NCI-H446 treated with DMSO at 0.1 percent for 48 hours (cell line): ENCODE measurements at places on chromosomes 4 and X.

GRCh38 chrX:1391370-1391706 lies 575 bp downstream of the SLC25A6 start:
- no peak for DNase-seq

- DNase-seq: no peak
These were observed 664 bp downstream of the MED12 start for GRCh38 chrX:71118985-71119535.

DNA sequence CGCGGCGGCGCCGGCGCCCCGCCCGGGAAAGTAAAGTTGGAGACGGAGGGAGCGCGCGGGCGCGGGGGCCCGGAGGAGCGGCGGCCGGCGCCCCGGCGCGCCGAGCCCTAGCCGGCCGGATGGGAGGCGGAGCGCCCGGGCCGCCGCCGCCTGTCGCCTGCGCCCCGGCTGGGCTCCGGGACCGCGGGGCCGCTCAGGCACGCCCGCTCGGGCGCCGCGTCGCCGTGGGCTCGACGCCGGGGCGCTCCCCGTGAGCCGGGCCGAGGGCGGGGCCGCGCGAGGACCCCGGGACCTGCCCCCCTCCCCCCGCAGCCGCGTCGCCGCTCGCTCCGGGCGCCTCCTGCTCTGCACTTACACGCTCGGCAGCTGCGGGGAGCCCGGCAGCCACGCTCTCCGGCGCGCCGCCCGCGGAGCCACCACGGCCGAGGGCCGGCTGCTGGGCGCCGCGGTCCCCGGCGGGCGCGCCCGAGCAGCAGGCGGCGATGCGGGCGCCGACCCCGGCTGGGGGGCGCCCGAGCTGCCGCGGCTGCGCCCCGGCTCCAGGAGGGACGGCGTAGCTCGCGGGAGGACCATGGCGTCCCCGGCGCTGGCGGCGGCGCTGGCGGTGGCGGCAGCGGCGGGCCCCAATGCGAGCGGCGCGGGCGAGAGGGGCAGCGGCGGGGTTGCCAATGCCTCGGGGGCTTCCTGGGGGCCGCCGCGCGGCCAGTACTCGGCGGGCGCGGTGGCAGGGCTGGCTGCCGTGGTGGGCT lies at the start of gene ADRA2C:
Gene ADRA2C, plus strand, starts transcription at position 350 of the 749 bp plus-strand sequence. Its CDS starts 222 bp downstream, at position 572.
- no peak for DNase-seq

DNA sequence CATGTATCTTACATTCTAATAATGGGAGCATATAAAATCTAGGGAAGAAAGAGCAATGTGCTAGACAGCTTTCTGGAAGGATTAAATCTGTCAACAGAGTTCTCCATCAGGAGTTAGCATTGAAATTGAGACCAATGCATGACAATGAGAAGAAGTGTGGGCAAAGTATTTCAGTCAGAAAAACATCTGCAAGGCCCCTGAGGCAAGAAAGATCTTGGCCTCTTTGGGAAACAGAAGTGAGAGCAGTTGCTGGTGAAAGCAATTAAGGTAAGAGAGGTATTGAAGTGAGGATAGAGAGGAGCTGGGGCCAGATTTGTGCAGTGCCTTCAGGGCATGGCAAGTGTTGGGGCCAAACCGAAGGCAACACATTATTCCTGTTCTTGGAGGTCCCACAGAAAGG lies 999.1 kb downstream of the STPG2 start:
- DNase-seq: no peak

DNA sequence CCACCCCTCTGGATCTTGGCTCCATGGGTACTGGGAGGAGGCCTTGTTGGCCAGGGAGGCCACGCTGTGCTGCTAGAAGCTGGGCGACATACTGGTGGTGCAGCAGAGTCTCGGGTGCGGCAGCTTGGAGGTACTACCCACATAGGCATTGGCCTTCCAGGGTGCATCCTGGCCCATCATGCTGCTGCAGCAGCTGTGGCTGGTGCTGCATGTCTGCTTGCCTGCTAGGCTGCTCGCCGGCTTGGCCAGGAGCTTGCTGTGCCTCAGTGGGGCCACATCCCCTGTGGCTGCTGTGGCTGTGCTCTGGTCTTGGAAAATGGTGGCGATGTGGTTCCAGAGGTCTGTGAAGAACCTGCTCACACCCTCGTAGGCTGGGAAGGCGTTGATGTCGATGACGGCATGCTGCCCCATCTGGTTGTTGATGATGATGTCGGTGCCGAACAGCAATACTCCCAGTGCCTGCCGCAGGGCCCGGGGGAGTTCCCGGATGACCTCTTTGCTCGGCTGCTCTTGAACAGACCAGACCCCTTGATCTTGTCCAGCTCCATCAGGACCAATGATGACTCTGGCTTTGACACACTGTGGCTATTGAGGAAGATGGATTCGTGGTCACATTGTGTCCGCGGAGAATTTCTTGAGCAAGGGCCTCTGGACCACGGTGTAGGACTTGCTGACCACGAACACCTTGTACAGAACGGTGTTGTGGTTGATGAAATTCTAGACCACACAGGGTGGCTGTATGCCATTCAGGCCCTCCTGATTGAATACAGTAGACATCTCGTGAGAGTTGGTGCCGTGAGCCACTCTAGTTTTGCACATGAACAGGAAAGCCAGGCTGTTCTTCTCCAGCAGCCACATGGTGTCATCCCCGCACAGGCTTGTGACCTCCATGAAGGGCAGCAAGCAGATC lies 11.8 kb downstream of the RBM10 start:
- DNase-seq: no peak

- no peak for DNase-seq
These were observed 60.5 kb upstream of the CITED1 start for GRCh38 chrX:72366178-72366577.
